Central memory CD4-positive, alpha-beta T cell (primary cell): ENCODE measurements at places on chromosomes 6 and 20.

- DNase-seq = no peak
Observed at GRCh38 chr20:24469894-24470745, 691 bp downstream of the SYNDIG1 start.

DNA sequence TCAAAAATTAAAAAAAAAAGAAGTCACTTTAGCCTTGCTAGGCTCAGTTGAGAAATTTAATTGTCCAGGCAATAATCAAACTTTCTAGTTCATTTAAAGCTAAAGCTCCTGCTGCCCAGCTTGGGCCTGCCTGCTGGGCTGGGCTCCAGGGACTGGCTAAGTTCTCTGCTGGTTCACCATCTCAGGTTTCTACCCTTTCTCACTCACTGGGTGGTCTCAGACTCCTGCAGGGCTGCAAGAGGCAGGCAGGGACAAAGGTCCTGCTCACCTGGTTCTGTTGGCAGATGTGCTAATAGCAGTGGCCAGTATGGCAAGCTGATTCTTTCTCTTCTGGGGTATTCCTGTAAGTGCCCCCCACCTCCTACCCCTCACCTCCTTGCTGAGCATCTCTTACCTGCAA is 21.2 kb upstream of the RTF2 start:
- no peak for DNase-seq

DNA sequence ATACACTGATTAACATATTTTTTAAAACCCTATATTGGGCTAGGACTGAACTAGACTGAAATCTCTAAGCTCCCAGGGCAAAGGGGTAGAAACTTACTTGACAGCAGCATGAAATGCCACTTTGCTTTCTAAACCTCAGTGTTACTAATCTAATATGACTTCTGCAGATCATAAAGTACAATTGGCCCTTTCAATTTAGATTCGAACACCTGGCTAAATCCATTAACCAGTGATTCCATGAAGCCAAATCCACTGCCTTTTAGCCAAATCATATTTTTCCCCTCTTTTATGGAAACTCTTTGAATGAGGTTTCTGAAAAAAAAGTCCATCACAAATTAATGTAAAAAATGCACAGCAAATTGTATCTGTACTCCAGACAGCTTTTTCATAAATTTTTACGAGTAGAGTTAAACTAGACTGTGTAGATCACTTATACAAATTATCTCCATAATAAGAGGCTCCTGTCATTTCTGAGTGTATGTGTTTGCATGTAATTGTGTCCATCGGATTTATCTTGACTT is 25.7 kb downstream of the EPHA7 start:
- no peak for DNase-seq

DNA sequence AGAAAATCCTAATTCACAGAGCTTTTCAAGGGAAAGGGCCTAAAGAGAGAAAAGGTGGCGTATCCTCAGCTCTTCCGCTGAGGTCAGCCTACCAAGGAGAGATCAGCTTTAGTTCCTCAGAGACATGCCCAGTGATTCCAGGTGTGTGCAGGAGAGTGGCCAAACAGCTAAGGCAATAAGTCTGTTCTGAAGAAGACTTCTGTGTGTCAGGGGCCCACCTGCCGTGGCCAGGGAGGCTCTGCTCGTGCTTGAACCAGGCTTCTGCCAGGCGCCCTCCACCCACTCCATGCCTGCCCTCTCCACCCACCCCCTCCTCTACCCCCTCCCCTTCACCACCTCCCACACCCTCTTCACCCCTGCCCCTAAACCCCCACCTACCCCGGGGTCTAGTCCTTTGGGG is 67.4 kb upstream of the ARMC2 start:
- DNase-seq = no peak

DNA sequence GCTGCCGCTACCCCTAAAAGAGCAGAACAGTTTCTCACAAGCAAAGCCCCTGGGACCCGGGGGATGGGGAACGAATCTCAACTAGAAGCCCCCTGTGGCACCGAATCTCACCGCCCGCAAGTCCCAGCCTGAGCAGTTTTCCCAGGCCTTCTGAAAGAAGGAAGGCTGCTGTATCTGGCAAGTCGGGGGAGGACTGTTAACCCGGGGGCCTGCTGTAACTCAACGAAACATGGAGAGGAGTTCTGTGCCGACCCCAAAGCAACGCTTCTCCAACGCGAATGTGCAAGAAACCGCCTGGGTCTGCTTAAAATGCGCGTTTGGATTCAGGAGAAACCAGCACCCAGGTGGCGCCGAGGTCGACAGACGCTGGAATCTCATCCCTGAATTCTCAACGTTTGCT is 34.2 kb downstream of the DLL1 start:
- no peak for DNase-seq

- no peak for DNase-seq
Observed at GRCh38 chr6:33430334-33430733, 10.5 kb downstream of the SYNGAP1 start.

DNA sequence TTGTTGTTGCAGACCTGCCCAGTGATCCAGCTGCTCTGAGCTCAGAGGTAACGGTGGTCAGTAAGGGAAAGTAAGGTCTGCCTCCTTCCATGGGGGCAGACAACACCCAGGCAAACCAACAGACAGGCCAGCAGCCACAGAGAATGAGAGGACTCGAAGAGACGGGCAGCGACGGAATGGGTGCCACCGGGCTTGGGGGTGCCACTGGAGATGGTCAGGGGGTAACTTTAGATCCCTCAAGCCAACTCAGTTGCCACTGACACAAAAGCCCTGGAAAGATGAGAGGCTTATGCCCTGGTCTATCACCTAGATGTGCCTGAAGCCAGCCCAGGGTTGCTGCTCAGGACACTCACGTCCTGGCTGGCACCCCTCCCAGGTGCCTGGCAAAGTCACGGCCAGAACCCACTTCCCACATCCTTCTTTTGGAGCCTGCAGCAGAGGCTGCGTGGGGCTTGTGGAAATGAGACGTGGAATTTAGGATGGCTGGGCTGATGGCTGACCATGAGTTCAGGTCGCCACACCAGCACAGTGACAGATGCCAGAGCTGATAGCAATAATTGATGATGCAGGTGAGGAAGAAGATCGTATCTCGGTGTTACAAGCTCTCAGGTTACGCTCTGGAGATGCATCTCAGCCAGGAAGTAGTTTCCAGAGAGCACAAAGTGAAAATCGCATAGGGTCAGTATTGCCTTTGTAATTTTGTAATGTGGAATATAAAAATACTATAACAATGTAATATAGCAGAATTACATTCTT is 209.1 kb downstream of the SYNDIG1 start:
- DNase-seq = no peak

DNA sequence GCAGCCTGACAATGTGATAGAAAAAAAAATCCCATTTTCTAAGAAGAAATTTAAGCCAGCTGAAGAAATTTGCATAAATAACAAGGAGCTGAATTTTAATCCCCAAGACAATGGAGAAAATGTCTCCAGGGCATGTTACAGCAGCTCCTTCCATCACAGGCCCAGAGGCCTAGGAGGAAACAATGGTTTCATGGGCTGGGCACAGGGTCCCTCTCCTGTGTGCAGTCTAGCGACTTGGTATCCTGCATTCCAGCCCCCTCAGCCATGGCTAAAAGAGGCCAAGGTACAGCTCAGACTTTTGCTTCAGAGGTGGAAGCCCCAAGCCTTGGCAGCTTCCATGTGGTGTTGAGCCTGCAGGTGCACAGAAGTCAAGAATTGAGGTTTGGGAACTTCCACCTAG is 73.1 kb downstream of the C6orf118 start:
- DNase-seq = no peak

DNA sequence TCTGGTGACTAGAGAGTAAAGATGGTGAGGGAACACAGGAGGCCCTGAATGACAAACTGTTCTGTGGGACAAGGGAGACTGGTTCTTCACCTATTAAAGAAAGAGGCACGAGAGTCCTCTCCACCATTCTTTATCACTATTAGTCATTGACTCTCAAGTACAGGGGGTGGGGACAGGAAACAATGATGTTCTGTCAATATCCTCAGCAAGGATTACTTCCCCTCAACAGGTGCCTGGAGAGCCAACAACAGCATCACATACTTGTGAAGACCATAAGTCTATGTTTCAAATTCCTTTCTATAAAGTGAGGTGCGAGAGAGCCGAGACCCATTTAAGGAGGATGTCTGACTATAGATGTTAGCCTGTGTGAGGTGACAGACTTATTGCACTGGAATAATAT is 72.4 kb upstream of the TBC1D7 start:
- DNase-seq = no peak

- DNase-seq = no peak
Observed at GRCh38 chr6:16576451-16577368, 184.6 kb downstream of the ATXN1 start.

- no peak for DNase-seq
Observed at GRCh38 chr6:10725044-10725443, 2.2 kb downstream of the TMEM14C start.

- no peak for DNase-seq
Observed at GRCh38 chr6:133674661-133675060, 214.3 kb upstream of the TCF21 start.

DNA sequence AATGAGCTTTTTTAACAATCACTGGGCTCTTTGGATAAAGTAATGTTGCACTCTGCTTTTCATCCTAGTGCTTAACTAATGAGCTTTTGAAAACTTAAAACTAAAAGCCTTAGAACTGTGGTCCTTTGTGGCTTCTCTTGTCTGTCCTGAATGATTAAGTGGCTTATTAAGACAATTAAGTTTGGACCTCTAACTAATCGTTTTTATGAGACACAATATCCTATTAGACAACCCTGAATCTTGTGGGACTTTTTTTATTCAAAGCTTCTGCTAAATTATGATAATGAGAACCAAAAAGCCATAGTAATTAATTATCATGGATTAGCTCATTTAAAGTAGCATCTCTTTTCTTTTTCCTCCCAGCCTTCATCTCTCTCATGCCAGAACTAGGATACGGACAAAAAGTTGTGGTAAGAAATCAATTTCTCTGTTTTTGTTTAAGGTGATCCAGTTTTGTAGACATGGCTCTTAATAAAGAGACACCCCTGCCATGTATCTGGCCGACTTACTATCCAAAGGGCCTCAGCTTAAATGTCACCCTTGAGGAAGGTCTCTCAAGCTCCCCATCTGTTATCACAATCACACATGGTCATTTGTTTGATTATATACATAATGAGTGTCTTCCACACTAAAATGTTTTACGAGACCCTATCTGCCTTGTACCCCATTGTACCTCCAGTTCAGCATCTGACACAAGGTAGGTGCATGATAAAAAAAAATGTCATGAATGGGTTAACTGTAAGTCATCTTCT is 384.4 kb upstream of the IRAK1BP1 start:
- no peak for DNase-seq

GRCh38 chr6:126945812-126946360 is 172.6 kb upstream of the RSPO3 start:
- DNase-seq = no peak

GRCh38 chr6:63634630-63635029 is 972 bp upstream of the PHF3 start:
- no peak for DNase-seq

DNA sequence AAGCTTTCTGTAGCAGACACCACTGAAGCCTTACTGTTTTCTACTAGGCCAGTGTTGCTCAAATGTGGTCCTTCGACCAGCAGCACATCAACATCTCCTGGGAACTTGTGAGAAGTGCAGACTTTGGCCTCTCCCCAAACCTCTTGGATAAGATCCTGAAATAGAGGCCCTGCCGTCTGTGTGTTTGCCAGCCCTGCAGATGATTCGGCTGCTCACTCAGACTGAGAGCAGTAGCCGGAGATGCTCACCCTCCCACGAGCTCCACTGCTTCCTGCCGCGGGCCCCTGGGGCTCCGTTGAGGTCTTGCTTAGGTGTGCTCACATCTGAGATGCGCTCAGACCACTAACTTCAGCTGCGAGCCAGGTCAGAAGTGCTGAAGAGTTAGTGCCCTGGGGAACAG is 129.5 kb upstream of the SSTR4 start:
- DNase-seq = no peak

DNA sequence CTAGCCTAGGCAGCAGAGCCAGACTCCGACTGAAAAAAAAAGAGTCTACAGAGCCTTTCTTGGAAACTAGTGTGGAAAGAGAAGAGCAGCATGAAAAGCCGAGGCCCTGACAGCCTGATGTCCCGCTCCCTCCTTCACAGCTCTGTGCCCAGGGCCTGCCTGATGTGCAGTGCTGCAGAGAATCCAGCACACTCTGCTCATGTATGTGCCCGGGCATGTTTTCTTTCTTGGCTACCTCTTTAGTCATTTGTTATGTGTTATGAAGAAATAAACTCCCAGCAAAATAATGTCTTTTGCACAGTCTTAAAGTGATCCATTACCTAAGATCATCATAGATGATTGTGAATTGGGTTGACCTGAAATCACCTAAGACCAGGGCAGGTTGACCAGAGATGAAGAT is 78.1 kb upstream of the EZR start:
- DNase-seq = no peak

GRCh38 chr6:155313602-155314091 is 637 bp downstream of the TFB1M start:
- DNase-seq = no peak

DNA sequence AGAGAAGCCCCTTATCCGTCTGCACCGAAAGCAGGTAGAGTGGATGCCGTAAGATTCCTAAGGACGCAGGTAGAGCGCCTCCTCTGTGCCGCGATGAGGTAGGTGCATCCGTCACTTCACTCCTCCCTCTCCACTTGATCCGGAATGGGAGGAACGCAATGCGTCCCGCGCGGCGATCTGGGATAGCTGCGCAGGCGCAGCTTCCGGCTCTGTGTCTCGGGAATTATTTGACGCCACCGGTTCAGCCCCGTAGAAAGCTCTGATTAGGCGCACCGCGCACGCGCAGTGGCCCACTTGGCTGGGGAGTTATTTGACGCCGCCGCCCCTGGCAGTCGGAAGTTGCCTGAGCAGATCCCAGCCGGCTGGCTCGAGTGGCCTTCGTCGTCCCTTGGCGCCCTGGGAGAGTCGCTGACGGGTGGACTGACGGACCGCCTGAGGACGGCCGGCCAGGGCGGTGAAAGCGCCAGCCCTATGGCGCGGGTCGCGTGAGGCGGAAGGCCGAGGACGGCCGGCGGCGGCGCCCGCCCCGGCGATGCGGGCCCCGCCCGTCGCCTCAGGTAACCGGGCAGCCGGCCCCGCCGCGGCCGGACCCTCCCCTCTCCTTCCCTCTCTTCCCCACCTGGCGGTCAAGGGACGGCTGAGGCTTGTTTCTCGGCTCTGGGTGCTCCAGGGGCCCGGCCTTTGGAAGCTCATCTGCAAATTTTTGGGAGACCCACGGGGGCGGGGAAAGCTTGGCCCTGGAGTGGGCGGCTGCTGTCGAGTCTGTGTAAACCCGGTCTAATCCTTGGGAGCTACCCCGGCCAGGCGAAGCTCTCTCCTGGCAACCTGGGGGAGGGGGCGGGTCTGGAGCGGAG is at the start of gene RALGAPB:
TSS of gene RALGAPB (plus strand) at position 331 of the 854 bp plus-strand sequence. CDS start 15,590 bp downstream, outside the sequence.
- peak; percentile 99 for DNase-seq

DNA sequence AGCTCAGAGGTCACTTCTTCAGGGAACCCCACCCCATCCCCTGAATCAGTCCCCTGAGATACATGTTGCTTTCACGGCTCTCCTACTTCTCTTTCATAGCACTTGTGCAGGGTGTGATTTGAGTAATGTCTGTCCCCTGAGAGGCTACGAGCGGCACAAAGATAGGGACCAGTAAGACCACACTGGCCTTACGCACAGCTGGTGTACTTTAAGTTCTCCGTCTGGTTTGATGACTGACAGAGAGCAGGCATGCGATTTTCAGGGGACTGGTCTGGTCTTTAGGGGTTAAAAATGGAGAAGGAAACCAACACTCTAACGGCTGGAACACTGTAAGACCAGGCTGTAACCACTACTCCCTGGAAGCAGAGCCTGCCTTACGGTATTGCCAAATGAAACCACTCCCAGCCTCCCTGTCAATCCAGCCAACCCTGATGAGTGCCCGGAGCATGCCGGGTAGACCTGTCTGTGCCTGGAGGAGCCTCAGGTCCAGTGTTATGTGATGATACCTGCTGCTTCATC is 47.1 kb downstream of the ELMO2 start:
- no peak for DNase-seq

- no peak for DNase-seq
Observed at GRCh38 chr6:163986313-163986712, 571.8 kb downstream of the QKI start.

GRCh38 chr20:11332381-11332780 is 585.3 kb upstream of the BTBD3 start:
- DNase-seq = no peak
